Activated CD4-positive, alpha-beta T cell treated with anti-CD3 and anti-CD28 coated beads, Interleukin-2, Interleukin-6, amounts not matched to agents 100 ng/mL and 50 ng/mL, durations not matched to agents 16 hours and 8 hours (primary cell): ENCODE measurements at places on chromosomes 13 and 19.

DNA sequence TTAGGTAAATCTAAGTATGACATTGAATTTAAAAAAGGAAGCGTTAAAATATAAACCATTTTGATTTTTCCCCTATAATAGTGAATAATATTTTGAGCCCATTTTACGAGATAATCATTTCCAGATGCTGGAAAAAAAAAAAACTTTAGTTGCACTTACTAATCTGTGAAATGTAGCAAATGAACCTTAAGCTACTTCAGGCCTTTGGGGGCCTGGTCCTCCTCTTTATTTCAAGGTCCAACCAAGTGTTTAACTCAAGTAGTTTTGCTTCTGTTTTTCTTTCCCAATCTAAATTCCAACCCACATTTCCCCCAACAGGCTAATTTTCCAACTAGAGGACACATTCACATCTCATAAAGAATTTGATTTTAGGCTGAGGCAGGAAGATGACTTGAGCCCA, 101.2 kb downstream of the TNFRSF19 start:
- DNase-seq: no peak

DNA sequence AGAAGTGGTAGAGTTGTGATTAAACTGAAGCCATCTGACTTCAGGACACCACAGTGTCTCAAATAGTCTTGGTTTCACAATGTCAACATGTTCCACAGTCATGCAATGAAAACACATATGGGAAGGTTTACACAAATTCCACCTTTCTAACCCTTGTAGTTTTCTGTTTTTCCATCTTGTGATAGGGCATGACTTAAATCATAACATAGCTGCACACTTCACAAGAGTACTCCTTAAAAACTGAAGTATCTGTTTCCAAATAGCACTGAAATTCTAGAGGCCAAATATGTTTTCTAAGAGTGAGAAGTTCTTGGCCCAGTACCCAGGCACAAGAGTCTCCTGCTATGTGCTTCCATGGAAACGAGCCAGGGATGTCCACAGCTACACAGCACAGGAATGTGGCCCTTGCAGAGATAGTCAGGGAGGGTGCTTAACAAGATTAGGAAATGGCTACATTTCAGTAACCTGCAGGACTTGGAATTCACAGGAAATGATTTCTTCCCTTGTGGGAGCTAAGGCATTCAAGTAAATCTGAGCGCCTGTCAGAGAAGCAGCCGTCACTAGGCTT, 269.1 kb downstream of the NDFIP2 start:
- no peak for DNase-seq

- no peak for DNase-seq
These were observed 14.2 kb downstream of the ARHGEF1 start for GRCh38 chr19:41897181-41897580.

DNA sequence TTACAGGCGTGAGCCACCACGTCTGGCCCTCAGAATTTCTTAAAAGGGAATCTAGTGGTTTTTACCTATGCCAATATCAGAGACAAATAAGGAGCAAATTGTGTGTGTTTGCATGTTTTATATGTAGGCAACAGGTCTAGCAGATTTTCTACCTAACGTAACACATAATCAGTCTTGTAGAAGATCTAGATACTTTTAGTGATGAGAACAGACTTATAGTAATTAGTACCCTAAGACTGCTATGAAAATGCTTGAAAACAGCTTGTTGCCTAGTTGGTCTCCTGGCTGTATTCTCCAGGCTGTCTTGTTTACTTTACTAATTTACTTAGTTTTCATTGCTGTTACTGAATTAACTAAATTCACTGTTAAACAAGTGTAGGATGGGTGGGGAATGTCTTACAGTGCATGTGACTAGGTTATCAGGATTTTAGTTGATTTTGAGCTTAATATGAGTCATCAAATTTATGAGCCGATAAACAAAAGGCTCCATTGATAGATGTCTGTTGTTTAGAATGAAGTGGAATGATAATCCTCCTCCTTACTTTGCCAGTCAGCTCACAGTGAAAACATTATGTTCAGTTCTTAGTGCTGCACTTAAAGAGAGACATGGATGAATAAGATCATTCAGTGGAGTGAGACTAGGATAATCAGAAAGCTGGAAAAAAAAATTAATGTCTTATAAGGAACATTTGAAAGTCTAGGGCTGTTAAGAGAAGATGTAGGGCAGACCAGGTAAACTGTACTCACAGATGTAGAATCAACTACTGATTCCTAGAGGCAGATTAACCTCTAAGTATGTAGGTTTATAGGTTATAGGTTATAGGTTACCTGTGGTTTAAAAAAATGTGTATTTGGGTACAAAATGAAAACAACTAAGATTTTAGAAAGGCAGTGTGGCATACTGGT, 22.4 kb downstream of the GTF2F2 start:
- no peak for DNase-seq
